ENCODE measurements at places on chromosomes 3 and 15.

DNA sequence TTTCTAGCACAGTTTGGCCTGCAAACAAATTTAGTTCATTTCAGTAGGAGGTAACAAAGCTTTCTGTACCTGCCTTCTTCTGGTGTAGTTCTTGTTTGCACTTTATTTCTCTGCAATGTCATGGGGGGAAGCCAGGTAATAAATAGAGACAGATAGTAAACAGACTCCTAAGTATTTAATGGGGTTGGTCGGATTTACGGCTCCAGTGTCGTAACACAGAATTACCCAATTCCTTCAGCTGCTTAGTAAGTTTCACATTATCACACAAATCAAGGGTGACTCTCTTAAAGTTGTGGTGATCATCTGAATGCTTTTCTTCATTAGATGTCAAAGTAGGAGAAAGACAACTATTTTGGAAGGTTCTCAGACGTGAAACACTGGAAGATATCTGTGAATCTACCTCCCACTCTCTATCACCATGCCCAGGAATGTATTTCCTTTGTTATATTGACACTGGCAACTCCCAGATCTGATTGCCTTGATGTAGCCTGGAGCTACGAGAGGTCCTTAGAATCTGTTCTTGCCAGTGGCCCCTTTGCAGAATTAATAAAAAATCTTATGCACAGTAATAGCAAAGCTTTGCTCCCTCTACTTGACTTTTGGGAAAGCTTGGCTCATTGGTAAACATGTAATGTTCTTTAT lies 25.0 kb upstream of the TMC3 start:
- DNase-seq = no peak

- no peak for DNase-seq
Observed at GRCh38 chr3:28252001-28252431, 10.6 kb downstream of the CMC1 start.

- no peak for DNase-seq
Observed at GRCh38 chr3:18837137-18837755, 311.1 kb upstream of the KCNH8 start.

DNA sequence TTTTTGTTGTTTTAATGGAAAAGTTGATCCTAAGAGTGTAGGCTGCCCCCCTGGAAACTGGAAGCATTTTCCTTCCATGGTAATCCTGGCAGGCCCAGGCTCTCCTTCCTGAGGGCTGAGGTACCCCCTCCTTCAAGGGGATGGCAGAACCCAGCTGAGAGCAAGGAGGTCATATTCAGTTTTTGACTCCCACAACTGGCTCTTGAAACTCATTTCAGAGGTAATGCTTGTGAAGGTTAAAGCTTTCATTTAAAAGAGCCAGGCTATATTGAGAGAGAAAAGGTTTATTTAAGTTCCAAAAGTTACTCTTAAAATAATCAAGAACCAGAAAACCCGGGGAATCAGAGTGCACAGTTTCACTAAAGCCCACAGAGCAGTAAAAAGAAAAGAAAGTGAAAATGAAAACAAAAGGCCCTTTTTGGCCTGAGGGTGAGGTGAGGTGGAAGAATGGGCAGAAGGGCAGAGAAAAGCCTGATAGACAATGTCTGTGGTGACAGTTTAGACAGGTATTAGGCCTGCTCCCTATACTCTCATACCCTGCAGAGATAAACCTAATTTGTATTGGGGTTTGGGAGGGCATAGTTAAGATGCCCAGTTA lies 47.0 kb upstream of the RBP1 start:
- DNase-seq = no peak

DNA sequence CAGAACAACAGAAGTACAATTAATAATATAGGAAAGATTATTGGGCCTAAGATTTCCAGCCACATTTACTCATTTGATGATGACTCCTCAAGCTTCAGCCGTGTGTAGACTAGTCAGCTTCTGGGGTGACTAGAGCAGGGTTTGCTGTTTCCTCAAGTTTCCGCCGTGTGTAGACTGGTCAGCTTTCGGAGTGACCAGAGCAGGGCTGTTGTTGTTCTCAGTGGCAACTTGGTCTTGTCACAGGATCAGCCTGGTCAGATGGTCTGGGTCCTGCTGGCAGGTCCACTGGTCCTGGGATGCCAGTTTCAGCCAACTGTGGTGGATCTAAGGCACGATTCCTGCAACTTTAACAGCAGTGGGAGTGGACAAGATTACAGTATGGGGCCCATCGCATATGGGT lies 21.8 kb upstream of the NOX5 start:
- DNase-seq = no peak

- DNase-seq = no peak
Observed at GRCh38 chr15:31214864-31215489, 111.7 kb upstream of the KLF13 start.

DNA sequence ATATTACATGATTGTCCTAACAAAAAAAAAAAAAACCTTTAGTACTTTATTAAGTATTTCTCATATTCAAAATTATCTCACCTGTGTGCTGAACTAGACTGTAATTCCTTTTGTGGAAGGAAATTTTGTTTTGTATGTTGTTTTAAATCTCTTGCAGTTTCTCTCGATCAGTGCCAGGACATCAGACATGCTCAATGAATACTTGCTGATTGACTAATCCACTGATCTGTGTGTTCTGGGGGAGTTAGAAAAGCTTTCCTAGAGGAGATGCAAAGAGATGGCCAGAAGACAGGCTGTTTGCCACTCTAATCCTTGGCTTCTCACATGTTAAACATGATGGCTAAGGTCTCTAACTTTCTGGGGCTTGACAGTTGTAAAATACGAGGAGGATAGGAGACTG lies 233.3 kb upstream of the NR2E3 start:
- no peak for DNase-seq

GRCh38 chr15:74345051-74345450 lies 22.4 kb downstream of the CYP11A1 start:
- DNase-seq = no peak

DNA sequence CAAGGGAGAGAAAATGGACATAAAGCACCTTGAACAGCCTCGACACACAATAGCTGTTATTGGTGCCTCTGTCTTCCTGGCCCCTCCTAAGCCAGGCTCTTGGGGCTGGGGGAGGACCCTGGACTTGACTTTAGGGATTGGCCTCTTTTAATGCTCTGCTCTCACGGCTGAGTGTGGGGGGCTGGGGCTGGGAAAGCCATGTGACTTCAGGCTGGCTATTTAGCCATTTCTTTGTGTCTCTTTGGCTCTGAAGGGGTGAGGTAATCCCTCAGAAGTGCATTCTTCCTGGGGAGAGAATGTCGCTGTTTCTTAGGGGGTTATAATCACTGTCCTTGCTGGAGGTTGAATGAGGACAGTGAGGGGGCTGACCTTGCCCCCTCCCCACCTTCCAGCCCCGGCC lies 26.2 kb downstream of the MAGEF1 start:
- DNase-seq = no peak

- DNase-seq = no peak
Observed at GRCh38 chr15:31031471-31032067, 40.1 kb upstream of the MTMR10 start.

GRCh38 chr15:41809526-41810220 lies 18.2 kb upstream of the JMJD7 start:
- DNase-seq = no peak

GRCh38 chr15:92006186-92007028 lies 152.9 kb downstream of the SLCO3A1 start:
- DNase-seq = no peak

- DNase-seq = no peak
Observed at GRCh38 chr3:129747992-129748391, 141.5 kb upstream of the PLXND1 start.

GRCh38 chr3:184417619-184418327 lies 37.9 kb downstream of the CHRD start:
- DNase-seq = peak; percentile 63

- no peak for DNase-seq
Observed at GRCh38 chr3:122635789-122636188, 44.9 kb upstream of the PARP14 start.

GRCh38 chr3:69205385-69205784 lies 83.0 kb upstream of the LMOD3 start:
- no peak for DNase-seq

DNA sequence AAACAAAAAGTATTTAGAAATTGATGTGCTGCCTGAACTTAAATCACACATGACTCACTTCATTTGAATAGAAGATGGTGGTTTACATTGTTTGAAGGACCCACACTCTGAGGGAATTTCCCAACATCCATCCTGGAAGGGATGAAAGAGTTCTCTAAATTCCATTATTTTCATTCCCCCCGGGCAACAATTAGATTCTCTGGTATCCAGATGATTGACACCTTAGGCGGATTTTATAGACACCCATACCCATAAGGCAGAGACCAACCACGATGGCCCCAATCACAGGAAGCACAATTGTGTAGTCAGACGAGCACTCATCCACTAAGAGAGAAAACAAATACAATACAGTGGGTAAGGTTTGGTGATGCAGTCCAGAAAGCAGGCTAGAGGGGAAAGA lies 24.6 kb upstream of the MCCC1 start:
- no peak for DNase-seq

DNA sequence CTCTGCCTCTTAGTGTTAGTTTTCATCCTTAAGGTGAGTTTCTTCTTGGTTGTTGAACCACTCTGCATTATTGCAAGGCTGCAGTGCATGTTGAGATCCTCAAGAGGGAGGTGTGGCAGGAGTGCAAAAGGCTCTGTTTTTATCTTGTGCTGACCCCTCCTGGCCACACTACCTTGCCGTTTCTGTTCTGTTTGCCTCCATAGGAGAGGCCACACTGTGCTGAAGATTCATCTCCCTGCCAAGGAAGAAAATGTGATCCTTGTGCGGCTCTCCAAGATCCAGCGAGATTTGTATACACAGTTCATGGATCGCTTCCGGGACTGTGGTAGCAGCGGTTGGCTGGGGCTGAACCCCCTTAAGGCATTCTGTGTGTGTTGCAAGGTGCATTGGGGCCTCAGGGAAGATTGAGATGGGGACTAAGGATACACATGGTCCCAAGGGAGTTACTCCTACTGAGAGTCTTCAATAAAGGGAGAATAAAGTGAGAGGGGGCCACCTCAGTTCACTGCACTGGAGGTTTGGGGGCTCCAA lies 33.0 kb upstream of the TEX264 start:
- DNase-seq = peak; percentile 2

DNA sequence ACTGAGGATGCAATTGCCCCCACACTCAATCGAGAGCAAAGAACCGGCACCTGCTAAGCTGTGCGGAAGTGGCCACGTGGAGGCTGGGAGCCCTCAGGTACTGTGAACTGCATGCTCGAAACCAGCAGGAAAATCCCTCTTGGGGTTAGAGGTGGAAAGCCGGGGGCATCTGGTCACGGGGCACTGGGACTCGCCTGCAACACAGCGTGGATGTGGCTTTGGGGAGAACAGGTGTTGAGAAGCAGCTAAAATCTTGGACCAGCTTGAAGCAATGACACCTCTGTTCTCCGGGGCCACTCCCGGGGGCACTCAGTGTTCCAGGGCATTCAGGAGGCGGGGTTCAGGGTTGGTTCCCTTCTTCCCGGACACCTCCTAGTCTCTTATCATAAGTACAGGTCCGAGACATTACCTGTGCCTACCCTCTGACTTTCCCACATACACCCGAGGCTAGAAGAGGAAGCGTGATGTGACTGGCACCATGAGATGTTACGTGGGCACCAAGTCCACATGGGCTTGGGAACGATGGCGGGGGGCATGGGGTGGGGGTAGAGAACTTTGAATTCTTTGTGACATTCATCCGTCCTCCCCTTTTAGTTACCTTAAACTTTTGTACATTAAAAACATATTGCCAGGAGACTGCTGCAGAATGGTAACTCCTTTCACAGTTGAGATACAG lies 172.0 kb downstream of the ADAMTS17 start:
- no peak for DNase-seq

All from stimulated activated CD4-positive, alpha-beta T cell treated with anti-CD3 and anti-CD28 coated beads, Interleukin-12 subunit alpha, Interleukin-12 subunit beta, amount 100 ng/mL, for 4 hours (primary cell).